ENCODE measurements at places on chromosomes 4 and X. TPM values are rescaled to one million over a fixed set of nuclear protein-coding genes. Genes with fewer than 3 reads are reported as not detected.

Gene SPANXN3
- not detected for total RNA-seq

Gene GAGE12H
- not detected for total RNA-seq

Gene NEUROG2
- not detected for total RNA-seq

Gene IKBKG
- 37.9 TPM for total RNA-seq

Gene PDCL2
- not detected for total RNA-seq

Gene CDX4
- total RNA-seq = not detected

GRCh38 chrX:53133400-53133799 lies 39.5 kb downstream of the KANTR start:
- DNase-seq = no peak

DNA sequence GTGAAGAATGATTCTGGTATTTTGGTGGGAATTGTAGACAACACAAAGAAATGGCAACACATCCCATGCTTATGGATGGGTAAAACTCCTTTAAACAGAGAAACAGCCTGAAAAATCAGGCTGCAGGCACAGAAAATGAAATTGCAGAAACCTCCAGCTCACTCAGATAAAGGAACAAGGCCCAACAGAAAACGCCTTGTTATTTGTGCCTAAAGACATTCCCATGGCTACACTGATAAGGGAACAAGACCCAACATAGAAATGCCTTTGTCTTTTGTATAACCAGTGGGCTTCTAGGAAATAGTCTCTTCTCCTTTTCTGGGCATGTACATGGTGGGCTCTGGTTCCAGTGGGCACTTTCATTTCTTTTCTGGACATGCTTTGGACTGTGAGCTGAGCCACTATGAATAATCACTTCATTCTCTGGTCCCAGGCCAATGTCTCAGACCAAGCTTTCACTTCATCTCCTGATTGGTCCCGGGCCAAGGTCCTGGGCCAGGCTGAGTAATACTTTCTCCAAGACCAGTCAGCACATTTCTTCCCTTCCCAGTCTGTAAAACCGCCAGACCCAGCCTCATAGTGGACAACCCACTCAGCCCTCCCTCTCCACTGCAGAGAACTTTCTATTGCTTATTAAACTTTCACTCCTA lies 160.5 kb downstream of the TBX22 start:
- no peak for DNase-seq

DNA sequence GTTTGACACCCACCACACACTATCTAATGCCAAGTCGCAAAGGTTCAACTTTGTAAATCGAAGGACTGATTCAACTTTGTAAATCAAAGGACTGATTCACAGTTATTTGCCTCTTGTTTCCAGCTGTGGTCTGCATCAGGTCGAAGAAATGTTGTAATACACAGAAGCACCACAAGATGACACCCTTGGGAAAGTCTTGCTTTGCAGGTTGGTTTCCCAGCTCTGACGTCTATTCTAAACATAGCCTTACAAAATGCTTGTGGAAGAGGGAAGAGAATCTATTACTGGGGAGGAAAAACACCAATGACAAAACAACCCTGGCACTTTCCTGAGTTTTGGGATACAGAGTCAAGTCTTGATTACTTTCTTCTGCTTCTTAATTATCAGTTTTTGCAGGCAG lies 35.3 kb downstream of the SUPT20HL1 start:
- DNase-seq = peak; percentile 76

DNA sequence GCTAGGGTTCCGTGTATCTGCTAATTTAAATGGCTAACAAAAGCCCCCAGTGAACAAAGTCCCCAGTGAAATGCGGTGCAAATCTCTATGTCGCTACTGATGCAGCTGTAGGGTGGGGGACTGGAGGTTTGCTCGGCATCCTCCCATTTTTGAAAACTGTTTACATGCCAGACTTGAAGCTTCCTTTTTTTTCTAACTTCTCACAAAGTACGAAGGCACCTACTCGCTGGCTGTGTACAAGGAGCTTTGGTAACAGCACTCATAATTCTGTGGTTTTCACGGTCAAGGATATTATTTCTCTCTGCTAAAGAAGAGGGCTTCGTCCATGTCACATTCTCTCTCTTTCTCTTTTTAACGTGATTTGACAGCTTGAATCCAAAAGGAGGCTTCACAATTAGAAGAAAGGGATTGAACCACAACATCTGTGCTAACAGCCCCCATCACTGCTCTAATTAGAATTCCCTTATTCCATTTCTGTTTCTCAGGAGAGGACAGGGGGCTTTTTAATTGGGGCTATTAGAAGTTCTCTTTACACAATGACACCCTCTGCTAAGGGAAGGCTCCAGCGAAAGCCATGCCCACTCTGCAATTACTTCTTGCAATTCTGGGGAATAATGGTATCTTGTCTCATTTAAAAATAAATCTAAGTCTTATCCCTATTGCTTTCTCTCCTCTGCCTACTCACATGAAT lies 46.7 kb downstream of the TMEM156 start:
- DNase-seq = no peak

GRCh38 chrX:130028196-130028595 lies 45.8 kb downstream of the BCORL1 start:
- peak; percentile 22 for DNase-seq

DNA sequence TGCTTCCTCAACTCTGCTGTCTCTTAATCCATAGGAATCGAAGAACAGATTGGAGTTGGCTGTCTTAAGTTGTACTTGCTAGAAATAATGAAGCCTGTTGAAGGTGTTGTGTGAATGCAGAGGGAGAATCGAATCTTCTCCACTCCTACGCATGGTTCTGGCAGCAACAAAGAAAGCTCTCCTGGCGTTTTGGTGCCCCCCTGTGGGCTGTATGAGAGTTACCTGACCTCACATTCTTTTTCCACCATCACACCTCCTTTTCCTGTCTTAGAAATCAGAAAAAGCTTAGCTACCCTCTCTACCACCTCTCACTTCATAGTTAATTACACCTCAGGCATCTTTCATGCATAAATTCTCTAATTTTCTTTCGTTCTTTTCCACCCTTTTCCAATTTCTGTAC lies 16.3 kb downstream of the KLF8 start:
- DNase-seq = peak; percentile 38

DNA sequence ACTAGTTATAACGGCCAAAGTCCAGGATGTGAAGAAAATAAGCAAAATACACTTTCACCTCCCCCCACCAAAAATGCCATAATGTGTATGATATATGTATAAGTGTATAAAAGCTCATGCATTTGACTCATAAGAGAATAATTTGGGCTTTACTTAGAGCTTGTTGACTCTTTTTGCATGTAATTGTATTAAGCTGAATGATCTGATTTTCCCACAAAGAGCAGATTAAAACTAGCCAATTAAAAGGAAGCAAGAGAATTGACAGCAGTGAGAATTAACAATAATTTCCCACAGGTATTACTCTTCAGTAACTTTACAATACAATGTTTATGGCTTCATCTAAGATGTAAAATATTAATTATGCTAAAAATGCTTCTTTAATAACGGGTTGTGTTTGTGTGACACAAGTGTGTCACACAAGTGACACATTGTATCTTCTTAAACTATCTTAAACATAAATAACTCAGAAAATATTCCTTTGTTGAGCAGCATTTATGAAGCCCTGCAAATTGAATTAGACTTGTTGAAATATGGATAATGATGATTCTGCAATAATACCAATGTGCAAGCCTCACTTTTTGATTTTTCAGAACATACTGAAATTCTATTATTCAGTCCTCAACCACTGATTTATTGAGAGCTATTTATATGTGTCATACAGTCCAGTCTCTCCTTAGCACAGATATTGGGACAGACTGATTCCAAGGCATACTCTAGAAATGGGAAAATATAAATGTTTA lies 134.5 kb downstream of the SLIT2 start:
- DNase-seq = no peak
